ENCODE measurements at places on chromosomes 2 and 18.

GRCh38 chr2:122315306-122315705 lies 559.9 kb downstream of the TSN start:
- DNase-seq = no peak

- DNase-seq = no peak
Measured at GRCh38 chr2:7667260-7667757, 750.1 kb downstream of the RNF144A start.

DNA sequence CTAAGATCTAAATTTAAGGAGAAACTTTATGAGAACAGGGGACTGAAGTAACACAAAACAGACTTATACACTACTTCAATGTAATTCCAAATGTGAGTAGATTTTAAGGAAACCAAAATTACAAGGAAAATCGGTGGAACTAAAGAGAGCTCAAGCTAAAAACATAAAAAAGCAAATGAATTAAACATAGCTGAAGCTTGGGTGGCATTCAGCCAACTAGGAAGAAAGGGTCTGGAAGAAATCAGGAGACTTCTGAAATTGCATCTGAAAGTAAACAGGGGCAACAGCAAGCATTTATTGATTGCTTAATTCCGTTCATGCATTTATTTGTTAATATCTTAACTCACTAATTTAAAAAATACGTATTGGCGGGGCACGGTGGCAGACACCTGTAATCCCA lies 727.3 kb upstream of the PKDCC start:
- DNase-seq = no peak

GRCh38 chr18:79576686-79577351 lies 102.8 kb upstream of the CTDP1 start:
- no peak for DNase-seq

DNA sequence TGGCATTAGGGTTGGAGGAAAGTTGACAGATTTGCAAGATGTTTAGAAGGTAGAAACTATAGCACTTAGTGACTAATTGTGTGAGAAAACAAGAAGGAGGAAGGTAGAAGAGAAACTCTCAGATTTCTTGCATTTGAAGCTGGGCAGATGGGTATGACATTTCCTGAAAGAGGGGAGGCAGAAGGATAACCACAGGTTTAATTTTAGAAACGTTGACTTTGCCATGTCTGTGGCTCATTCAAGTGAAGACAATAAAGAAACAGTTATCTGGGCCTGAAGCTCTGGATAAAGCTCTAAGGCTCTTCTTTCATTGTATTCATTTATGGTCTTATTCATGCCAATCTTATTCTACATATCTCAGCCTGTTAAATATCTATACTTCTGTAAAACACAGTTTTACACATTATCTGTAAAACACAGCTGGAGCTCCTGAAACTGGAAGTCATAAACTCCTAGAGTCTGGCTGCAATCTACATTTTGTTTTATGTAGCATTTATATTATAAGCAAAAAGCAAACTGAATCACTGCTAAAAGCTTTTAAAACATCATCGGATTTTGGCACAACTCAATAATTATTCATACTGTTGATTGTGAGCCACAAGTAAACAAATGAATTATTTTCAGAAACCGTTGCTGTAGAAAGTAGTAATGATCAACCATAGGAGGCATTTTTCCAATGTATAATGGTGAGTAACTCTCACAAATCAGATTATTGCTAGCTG lies 138.5 kb downstream of the RIT2 start:
- no peak for DNase-seq

- no peak for DNase-seq
Measured at GRCh38 chr18:26771524-26771923, 94.0 kb downstream of the AQP4 start.

GRCh38 chr2:104337869-104338268 lies 516.0 kb upstream of the POU3F3 start:
- DNase-seq = no peak

GRCh38 chr2:71791061-71791450 lies 337.7 kb downstream of the DYSF start:
- DNase-seq = no peak

GRCh38 chr2:238956676-238957075 lies 108.8 kb downstream of the TWIST2 start:
- no peak for DNase-seq

- DNase-seq = peak; percentile 20
Measured at GRCh38 chr2:187210726-187211125, 237.3 kb downstream of the CALCRL start.

- DNase-seq = no peak
Measured at GRCh38 chr2:53739032-53739431, 28.6 kb upstream of the CHAC2 start.

GRCh38 chr2:232872826-232873225 lies 2.8 kb downstream of the SNORC start:
- DNase-seq = no peak

DNA sequence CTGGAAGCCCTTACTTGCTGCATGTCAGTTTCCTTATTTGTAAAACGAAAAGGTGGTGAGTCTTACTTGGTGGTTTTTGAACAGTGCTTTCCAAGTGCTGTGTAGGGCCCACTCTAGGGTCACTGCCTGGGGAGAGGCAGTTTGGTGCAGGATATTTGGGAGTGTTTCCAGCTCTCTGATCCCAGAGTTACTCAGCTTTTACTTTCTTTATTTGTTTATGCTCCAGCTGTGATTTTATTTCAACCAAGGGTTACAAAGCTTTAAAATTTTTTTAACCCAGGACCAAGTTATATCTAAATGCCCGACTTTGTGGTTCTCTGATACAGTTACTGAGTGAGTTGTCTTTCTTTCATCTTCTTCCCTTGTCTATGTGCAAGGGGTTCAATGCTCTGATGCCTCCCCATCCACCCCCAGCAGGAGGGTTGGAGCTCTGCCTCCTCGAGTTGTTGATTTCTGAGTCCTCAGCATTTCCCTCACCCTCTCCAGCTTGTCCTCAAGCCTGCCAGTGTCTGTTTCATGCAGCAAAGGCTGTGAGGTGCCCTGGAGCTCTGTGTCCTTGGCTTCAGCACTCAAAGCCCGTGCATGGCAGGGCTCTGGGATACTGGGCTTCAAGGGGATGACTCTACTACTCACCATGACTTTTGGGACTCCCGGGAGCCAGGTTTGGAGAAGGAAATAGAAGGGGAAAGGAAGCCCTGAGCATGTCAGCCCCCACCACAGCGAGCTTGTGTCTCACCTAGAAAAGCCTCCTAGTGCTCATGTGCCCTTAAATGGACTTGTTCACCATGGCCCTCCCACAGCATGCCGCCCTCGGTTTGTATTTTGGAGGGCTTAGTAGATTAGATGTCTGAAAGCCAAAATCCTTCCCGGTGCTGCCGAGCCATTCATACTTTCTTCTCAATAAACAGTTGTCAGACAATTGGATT lies 236.8 kb downstream of the SETBP1 start:
- no peak for DNase-seq

- DNase-seq = peak; percentile 74
Measured at GRCh38 chr18:23317975-23318675, 135.0 kb upstream of the RIOK3 start.

GRCh38 chr2:71614976-71615766 lies 161.8 kb downstream of the DYSF start:
- no peak for DNase-seq

GRCh38 chr18:77777163-77777562 lies 527.5 kb downstream of the GALR1 start:
- no peak for DNase-seq

DNA sequence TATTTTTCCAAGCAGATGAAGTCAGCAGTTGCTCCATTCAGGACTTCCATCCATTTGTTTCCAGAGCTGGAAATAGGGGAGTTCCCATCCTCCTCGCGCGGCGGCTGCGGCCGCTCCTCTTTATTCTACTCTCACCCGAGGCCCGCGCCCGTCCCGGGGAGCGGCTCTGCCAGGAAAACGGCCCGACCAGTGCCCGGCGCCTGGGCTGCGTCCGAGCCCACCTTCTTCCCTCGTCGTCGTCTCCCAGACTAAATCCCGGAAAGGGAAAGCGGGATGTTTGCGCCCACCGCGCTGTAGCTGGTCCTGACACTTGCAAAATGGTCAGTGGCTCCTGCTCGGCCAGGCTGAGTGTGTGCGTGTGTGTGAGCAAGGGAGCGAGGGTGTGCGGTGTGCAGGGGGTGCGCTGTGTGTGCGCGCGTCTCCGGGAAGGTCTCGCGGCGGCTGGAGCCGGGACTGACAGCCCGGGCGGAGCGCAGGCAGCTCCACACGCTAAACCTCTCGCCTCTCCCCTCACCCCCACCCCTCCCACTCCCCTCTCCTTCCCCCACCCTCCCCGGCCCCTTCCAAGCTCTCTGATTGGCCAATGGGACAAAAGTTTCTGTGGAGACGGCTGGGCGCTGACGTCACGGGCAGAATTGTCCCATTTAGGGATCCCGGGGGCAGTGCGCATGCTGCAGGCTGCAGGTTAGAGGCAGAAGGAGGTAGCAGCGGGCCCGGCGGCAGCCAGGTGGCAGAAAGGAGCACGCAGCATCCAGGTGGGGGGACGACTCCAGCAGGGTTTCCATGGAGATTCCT lies at the start of gene NOL4:
Gene NOL4 (minus strand): TSS at position 491 of the 795 bp plus-strand sequence. CDS start 1,660 bp downstream, outside the sequence.
- DNase-seq = peak; percentile 39

GRCh38 chr2:217090024-217090473 lies 230.2 kb upstream of the TNP1 start:
- DNase-seq = no peak

- no peak for DNase-seq
Measured at GRCh38 chr2:72834596-72834995, 8.8 kb upstream of the EXOC6B start.

- peak; percentile 95 for DNase-seq
Measured at GRCh38 chr2:185979546-185980071, 241.0 kb downstream of the FSIP2 start.

DNA sequence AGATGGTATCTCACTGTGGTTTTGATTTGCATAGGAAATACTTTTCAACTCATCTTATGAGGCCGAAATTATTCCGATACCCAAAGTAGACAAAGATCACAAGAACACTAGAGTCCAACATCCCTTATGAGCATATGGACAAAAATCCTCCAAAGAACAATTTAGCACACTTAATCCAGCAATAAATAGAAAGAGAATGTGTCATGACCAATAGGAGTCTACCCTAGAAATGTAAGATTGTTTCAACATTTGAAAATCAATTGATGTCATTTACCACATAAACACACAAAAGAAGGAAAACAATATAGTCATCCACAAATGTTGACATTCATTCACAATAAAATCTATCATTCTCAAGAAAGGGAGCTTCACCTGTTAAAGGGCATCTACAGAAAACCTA lies 307.8 kb upstream of the SMIM21 start:
- DNase-seq = no peak

DNA sequence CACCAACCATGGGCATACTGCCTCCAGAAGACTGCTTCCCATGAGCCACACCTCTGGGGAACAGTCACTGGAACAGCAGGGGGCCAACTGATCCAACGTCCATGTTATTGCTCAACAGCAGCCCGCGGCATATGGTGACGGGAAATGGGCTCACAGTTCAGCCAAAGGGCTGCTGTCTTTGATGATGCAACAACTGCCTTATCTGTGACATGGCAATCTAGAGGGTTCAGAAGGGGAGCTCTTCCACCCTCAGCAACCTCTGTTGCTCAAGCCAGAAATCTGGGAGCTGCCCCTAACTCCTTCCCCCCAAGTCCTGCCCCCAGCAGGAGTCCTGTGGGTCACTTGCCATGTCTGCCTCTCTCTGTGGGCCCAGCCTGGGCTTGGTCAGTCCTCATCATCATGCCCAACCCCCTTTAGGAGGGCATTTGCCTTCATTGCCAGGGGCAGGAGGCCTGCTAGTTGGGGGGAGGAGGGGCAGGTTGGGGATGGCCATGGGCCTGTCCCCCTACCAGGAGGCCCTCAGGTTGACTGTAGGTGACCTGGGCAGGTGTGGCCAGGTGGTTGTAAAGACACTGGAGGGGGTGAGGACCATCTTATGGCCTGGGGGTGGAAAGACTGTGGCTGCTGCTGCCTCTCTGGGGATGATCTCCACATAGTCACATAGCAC lies 212.9 kb downstream of the CYP26B1 start:
- DNase-seq = no peak

DNA sequence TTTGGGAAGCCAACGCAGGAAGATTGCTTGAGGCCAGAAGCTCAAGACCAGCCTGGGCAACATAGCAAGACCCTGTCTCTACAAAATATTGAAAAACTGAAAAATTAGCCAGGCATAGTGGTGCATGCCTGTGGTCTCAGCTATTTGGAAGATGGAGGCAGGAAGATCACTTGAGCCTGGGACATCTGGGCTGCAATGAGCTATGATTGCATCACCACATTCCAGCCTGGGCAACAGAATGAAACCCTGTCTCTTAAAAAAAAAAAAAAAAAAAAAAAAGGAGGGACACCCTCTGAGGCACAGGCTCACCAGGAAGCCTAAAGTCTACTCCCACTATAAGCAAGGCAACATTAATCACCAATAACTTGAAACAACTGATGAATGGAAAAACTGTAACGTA lies 151.1 kb downstream of the CCDC148 start:
- no peak for DNase-seq

DNA sequence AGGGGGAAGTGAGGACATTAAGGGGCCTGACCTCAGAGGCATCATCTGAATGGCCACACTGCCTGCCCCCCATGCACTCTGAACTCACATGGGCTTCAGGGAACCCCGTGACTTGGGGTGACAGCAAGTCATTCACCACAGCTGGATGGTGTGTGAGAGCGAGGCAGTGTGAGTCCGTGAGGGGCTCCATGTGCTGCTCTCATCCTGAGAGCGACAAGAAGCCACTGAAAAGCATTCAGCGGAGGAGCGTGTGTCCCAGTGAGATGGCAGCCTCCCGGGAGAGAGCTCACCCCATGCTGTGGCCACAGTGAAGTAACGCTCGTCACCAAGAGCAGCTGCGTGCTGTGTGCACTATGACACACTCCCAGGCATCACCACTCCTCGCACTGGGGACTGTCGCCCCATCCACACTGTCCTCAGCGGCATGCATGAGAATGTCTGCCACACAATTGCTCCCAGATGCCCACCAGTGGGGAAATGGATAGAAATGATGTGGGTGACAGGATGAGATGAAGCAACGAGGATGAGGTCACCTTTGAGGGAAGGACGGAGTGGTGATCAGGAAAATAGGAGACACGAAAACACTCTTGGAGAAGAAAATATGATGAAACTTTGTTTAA lies 213.0 kb upstream of the RAB6C start:
- DNase-seq = no peak

DNA sequence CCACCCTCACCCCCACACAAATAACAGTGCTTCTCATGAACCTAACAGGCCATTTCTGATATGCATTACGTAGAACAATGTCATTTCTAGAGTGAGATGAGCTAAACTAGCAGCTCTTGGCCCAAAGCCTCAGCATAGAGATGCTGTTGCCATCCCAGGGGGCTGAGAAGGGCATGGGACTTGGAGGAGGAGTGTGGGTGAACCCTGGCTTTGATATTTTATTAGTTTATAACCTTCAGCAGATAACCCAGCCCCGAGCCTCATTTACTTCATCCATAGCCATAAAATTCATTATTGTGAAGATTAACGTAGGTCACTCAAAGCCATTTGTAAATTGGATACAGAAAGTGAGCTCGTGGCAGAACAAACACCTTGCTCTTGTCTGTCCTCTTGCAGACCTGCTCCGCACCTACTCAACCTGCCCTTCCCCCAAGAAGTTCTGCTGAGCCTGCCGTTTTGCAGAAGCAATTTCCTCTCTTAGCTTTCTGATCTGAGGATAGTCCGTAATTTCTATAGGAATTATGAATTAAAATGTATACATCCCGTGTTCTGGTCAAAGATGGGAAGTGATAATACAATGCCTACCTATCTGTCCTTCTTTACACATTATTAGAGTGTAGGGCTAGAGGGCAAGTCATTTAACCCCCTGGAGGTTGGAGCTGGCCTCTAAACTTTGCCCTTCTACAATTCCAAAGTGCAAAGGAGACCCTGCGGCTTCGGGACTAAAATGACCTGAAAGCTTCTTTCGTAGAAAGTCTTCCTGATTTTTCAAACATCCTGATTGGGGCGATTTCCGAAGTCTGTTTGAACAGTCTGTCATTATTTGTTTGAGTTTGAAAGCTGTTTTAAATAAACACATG lies 187.4 kb downstream of the BCL2 start:
- DNase-seq = no peak

GRCh38 chr2:60555783-60556139 lies 2.3 kb upstream of the BCL11A start:
- DNase-seq = no peak

Data from mammary epithelial cell (primary cell).